LHCN-M2 (cell line): ENCODE measurements at places on chromosomes 16 and 17.

DNA sequence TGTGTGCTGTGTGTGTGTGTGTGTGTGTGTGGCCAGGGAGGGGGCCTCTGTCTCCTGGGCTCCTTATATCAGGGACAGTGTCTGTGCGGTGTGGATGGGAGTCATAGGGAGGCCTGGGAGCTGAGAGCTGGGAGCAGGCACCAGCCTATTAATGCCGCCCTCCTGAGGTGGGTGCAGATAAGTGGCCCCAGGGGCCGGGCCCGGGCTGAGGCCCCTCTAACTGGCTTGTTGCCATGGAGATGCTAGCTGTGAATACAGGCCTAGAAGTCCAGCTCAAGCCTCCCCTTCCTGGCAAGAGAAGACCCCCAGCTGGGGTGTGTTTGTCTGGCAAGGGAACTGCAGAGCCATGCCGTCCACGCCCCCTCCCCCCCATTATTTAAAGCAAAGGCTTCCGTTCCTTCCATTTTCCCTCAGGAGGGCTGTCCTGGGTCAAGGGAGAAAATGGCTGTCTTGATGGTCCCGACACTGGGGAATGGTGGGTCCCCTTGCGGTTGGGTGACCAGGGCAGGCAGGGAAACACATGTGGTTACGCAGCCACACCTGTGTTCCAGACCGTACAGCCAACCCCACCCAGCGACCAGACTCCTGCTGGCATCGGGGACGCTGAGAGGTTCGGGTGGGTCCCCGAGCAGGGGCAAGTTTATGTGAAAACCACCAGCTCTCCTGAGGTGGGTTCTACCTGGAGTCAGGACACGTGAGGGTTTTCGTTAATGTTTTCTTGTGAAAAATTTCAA is 141.1 kb downstream of the MRM1 start:
- DNase-seq = no peak

GRCh38 chr16:89168381-89169189 is 3.0 kb upstream of the CDH15 start:
- DNase-seq = no peak

DNA sequence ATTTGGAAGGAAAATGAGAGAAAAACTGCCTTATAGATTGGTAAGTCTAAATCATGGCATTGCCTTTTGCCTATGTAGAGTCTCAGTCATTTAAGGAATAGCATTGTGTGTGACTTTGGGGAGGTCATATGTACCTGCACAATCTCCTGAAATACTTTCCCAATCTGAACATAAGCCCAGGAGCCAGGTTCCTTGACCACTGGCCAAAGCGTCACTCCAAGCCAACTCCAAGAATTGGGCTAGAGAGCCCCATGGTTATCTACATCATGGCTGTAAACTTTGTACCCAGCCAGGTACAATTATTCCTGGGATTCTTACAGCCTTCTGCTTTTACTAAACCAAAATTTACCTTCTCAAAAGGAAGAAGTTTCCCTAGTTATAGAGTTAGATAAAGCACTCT is 40.8 kb upstream of the MED13 start:
- DNase-seq = no peak

- no peak for DNase-seq
These were observed 438.2 kb downstream of the HS3ST4 start for GRCh38 chr16:26129997-26130396.

GRCh38 chr17:68906638-68907037 is 48.6 kb downstream of the ABCA8 start:
- DNase-seq = peak; percentile 43

- DNase-seq = no peak
These were observed 53.7 kb downstream of the RPH3AL start for GRCh38 chr17:298791-299450.
